ENCODE measurements at places on chromosomes 12 and 14.

- DNase-seq = no peak
Observed at GRCh38 chr12:70043490-70044138, 199.6 kb upstream of the CNOT2 start.

DNA sequence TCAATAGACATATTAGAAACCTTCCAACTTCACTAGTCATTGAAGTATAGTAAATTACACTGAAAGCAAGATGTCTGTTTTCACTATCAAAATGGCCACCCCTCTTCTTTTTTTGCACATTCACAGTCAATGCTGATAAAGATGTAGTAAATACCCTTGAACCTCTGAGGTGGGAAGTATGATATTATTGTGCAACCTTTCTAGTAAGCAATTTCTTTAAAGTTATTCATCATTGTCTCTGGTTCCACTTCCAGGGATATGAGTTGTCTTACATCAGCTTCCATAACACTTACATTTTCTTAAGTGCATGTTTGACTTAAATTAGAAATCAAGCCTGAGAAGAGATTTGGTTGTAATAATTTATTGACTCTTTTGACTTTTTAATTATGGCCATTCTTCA lies 453.9 kb upstream of the MGAT4C start:
- no peak for DNase-seq

DNA sequence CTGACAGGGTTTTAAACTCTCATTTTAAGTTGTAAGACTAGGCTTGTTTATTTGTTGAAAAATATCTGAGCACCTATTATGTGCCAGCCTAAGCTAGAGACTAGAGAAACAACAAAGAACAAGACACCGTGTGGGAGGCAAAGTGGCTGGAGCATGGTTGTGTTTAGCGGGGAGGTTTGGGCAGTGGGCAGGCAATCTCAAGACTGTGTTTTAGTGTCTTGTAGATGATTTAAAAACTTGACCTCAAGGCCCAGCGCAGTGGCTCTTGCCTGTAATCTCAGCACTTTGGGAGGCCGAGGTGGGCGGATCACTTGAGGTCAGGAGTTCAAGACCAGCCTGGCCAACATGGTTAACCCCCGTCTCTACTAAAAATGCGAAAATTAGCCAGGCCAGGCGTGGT lies 7.8 kb downstream of the RPL36AL start:
- DNase-seq = no peak

DNA sequence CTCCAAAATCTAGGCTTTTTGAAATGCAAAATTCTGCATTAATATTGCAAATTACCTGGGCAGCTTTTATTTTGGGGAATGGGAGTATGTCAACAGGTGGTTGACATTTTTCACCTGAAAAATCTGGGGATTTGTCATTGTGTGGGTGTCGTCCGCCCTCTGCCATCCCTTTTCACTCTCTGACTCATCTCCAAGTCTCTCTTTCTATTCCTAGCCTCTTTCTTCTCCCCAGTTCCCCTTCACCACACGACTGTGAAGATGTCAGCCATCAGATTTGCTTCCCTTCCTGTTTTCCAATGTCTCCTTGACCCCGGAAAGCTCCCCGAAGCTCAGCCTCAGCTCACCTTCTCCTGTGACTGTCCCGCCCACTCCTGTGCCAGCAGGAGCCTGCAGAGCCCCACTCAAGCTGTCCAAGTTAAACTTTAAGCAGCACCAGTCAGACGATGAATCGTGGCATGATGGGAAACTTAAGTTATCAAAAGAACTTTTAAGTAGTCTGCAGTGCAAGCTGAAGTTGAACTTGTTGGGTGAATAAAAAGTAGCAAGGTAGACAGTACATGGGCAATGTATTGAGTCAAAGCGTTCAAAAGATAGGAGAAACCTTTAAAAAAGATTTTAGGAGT lies 590.2 kb downstream of the VRK1 start:
- DNase-seq = no peak

- no peak for DNase-seq
Observed at GRCh38 chr14:93299416-93299815, 33.4 kb downstream of the BTBD7 start.

DNA sequence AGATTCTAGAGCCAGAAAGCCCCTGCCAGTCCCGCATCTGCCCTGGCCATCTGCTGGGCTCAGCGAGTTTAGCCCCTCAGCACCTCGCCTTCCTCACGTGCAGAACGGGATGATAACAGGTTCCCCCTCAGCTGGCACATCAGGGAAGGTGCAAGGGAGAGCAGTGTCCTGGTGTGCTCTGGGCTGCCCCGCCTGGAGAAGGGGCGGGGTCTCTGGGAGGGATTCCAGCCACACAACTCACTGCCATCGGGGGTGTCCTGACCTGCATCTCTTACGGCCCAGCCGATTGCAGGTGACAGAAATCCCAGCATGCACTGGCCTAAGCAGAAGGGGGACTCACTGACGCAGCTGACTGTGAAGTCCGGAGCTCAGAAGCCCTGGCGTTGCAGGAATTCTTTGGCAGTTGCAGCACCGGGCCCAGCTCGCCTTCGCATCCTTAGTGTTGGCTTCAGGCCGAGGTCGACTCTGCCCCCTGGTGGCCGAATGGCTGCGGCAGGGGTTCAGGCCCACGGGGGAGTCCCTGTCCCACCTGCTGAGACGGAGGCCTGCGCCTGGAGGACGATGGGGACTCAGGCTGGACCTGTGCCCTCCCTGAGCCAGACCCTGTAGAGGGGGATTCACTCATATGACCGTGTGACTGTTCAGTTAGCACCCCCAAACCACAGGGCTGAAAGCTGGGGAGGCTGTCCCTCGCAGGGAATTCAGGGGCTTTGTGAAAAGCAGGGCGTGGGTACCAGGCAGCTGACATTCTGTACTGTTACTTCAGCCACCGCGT lies 178.6 kb downstream of the ADGRD1 start:
- no peak for DNase-seq

DNA sequence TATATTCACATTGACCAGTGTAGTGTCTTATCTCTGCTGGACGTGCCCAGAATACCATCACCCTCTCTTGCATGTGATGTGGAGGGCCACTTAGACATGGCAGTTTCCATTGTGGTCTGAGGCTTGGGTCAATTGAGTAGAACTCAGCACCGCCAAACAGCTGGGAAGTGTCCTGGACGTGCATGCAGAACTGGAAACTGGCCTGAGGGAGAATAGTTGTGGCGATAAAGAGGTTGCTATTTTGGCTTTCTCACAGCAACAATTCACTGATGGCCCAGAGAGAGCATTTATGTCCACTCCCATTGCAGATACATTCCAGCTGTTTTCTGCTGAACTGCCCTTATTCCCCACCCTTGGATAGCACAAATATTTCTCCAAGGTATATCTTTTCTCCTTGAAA lies 210.1 kb upstream of the DAAM1 start:
- DNase-seq = no peak

- DNase-seq = no peak
Observed at GRCh38 chr12:48890657-48891418, 25.2 kb upstream of the RND1 start.

DNA sequence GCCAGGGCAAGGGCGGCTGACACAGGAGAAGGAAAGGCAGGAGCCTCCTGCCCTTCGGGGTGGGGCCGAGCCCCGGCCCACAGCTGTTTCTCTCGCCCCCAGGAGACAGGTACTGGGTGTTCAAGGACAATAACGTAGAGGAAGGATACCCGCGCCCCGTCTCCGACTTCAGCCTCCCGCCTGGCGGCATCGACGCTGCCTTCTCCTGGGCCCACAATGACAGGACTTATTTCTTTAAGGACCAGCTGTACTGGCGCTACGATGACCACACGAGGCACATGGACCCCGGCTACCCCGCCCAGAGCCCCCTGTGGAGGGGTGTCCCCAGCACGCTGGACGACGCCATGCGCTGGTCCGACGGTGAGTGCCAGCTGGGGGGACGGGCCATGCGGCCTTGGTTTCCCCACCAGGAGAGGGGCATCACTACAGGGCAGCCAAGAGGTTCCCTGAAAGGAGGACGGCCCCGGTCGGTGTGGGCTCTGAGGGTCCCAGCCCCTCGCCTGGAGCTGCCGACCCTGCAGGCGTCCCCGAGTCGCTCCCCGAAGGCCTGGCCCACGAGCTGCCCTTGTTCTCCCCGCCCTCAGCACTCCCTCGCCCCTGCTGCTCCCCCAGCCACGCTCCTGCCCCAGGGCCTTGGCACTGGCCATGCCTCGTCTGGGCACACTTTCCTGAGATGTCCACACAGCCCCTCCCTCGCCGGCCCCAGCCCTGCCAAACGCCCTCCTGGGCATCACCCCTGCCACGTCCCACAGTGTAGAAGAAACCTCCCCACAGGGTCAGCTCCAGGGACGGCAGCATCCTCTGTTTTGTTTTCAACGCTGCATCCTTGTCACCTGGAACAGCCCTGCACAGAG lies 21.7 kb downstream of the MMP17 start:
- no peak for DNase-seq

GRCh38 chr14:76259029-76259735 lies 107.5 kb downstream of the GPATCH2L start:
- no peak for DNase-seq

GRCh38 chr12:15800278-15800677 lies 11.1 kb upstream of the EPS8 start:
- DNase-seq = no peak

DNA sequence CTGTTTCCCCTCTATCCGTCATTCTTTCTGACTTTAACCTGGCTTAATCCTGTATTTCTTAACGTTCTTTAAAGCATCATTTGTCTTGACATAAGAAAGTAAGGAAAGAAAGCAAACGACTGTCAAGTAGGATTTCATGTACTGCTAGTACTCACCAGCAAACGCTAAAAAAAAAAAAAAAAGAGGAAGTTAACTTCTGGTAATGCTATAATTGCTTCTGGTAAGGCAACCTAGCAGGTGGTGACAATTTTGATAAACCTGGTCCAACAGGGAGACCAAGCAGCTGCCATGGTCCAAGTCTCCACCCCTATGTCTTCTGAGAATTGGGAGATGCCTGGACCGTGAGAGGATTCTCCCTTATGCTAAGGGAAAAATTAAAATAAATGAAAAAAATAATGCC lies 306.6 kb downstream of the DAD1 start:
- no peak for DNase-seq

DNA sequence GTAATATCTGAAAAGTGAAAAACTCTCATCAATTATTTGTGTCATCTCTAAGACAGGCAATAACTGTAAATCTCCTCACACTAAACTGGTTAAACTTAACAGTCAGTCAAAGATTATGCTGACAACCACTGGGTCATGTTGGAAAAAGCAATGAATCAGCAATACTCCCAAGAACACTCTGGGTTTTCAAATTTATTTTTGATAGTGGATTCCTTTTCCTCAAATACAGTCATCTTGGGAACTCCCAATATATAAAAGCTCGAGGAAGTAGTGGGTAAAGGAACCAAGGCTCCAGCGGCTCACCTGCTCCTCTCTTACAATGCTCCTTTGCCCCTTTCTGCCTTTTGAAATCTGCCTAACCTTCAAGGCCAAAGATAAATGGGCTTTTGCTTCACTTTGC lies 70.0 kb downstream of the ARMH4 start:
- DNase-seq = no peak

DNA sequence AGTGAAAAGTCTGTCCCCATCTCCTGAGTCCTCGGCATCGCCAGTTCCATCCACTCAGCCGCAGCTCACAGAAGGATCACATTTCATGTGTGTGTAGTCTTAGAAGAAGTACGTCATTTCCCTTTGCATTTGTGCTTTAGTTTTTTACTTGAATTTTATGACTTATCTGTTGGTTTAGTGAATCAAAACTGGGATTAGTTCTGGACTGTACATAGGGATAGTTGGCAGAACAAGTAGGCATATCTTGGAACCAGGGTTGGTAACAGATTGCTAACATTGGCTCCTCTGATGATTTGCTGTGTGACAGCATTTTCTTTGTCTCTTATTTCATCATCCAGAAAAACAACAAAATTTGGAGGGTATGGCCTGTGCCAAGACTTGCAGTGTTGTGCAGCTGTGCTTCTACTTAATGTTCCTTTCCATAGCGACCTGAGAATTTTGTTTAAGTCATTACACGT lies 69.6 kb upstream of the AEBP2 start:
- no peak for DNase-seq

DNA sequence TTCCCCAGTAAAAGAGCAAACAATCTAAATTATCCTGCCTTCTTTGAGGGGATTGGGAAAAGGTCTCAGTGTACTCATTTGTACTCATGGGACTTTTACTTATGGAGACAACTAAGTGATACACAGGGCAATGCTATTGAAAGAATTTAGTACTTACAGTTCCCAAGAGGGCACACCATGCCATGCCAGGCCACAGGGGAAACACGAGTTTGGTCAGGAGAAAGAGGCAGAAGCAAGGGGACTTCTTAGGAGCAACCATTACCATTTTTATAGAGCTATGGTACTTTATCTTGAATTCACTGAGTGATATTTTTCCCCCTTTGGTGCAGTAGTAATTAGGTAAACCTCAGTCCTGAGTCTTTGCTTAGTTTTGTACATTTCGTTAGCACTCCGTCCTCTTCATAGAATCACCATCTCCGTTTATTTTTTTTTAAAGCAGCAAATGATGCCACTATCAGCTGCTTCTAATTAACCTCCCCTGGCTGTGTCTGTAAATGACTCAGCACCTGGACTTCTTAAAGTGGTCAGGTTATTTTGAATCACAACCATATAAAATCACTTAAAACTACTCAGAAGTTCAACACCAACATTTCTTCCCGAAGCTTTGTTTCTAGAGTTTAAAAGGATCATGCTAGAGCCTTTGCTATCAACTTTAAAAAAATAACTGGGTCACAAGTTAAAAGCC lies 5.9 kb upstream of the WASHC3 start:
- no peak for DNase-seq
